Cardiac muscle cell (in vitro differentiated cells and primary cell): ENCODE measurements at places on chromosomes 2 and 18. TPM values are rescaled to one million over a fixed set of nuclear protein-coding genes. Genes with fewer than 3 reads are reported as not detected.
A peak's percentile ranks its signal among the peaks of the same experiment; 100 is the strongest.

DNA sequence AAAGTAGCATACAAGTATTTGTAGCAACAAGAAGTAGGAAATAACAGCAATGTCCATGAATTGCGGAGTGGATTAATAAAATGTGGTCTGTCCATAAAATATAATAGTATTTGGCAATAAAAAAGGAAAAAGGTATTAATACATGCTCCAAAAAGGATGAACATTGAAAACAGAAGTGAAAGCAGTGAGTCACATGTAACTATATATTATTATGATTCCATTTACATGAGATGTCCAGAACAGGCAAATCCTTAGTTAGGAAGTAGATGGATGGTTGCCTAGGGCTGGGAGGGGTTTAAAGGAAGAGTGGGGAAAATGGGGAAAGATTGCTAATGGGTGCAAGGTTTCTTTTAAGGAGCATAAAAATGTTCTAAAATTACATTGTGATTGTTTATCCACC, 44.5 kb downstream of the CCDC74A start:
- no peak for DNase-seq

DNA sequence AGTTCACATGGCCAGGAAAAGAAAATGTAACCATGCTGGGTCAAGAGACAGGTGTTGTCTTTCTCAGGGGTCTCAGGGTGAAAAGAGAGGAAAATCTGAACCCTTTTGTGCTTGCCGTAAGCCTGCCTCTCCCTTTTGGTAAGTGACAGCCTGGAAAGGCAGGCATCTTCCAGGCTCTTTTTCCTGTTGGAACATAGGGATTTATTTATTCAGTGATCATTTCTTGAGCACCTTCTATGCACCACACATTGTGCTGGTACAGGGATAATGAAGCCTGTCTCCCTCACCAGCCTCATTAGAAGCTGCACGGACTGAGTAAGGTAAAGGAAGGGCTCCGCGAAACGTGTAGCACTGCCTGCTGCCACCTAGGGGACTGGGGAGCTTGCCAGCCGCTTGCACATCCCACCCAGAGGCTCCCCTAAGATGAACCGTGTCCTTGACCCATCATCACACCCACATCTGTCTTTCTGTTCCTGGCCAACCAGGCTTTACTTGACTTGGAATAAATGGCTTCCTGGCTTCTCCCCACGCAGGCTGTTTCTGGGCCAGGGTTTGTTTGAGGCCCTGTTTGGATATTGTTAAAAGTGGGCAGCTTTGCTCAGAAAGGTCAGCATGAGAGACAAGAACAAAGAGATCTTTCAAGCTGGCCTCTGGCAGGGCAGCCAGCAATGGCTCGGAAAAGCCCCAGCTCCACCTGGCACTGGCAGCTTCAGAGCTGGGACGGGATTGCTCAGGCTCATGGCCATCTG, 73.3 kb upstream of the MCFD2 start:
- DNase-seq, result peak; percentile 37

Gene ANKRD62
- polyA plus RNA-seq, result not detected in 2 replicates

GRCh38 chr18:38693104-38693503, 1127.5 kb upstream of the CELF4 start:
- peak; percentile 11 for DNase-seq

DNA sequence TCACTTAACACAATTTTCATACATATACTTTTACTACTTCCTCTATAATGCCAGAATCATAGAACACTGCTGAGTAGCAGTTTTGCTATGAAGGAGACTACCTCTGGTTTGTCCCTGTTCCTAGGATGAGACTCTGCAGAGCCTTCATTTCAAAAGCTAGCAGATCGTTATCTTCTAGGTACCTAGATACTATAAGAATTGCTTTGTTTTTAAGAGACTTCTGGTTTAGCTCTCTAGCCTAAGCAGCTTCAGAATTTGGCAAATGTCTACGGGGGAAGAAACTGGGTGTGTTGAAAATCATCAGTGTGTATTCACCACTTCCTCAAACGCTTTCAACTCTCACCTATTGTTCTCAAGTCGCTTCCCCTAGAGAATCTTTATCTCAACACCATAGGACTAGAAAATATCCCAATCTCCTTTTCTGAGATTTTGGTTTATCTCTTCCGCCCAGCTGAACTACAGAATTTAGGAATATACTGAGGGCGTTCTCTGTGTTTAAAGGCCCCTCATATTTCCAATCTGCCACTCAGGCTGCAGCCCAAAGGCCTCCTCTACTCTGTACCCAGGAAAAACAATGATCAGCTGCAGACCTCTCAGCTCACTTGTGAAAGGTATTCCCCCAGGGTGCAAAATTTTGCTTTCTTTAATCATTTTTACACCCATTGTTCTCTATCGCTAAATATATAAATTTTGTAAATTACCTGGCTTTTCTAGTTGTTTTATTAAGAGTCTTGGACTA, 28.7 kb downstream of the SMAD2 start:
- DNase-seq, result no peak

- no peak for DNase-seq
These were observed 139.6 kb upstream of the PELI1 start for GRCh38 chr2:64283641-64284361.

Gene MRO
- 1.3 TPM in 1 of 2 replicates, not detected in the other for polyA plus RNA-seq

Gene LTBP1
- polyA plus RNA-seq, result 216 and 265 TPM in 2 replicates
